Renal pelvis (tissue), 12 donors: ENCODE measurements at places on chromosomes 4 and X. TPM values are rescaled to one million over a fixed set of nuclear protein-coding genes. Genes with fewer than 3 reads are reported as not detected.

CENPVL1 gene
- 0.22 TPM for polyA plus RNA-seq

TADA2B gene
- 21.1 TPM for polyA plus RNA-seq

DNA sequence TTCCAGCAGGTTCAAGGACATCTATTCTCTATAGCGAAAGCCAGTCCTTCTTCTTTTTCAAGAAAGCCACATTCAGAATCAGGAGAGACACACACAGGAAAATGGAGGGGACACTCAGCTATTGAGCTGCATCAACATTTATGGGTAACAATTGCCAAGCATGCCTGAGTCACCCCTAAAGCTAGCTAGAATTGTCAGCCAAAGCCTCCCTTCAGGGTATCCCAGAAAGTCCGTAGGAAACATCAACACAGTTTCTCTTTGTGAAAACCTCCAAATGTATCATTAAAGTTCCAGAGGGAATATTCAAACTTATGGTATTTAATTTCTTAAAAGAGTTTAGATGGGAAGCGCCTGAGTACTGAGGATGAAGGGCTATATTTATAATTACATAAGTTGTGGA is 331.1 kb upstream of the SLC7A11 start:
- no peak for DNase-seq

- DNase-seq: no peak
These were observed 30.5 kb downstream of the NHSL2 start for GRCh38 chrX:71941145-71941544.
